Bone marrow (tissue), 2 donors: ENCODE measurements at places on chromosomes 6 and 20.

DNA sequence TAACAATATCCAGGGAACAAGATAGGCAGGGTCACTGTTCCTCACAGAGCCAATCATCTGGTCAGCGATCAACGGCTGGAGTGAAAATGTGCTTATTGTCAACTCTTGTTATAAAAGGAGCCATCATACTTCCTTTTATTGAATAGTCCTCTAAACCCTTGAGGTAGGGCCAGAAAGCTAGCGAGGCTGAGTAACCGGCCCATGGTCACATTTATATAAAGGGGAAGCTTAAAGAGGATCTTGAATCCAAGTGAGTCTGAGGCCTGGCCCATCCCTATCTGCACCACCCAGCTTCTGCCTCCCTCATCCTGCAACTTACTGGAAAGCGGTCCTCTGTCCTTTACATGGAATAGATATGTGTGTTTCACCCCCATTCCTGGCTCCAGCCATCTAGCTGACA, 9.5 kb downstream of the PHACTR3 start:
- DNase-seq, result no peak

GRCh38 chr20:39822667-39823066, 860.5 kb downstream of the DHX35 start:
- DNase-seq, result no peak

- DNase-seq, result no peak
Observed at GRCh38 chr6:108163644-108164542, 1.9 kb upstream of the NR2E1 start.

DNA sequence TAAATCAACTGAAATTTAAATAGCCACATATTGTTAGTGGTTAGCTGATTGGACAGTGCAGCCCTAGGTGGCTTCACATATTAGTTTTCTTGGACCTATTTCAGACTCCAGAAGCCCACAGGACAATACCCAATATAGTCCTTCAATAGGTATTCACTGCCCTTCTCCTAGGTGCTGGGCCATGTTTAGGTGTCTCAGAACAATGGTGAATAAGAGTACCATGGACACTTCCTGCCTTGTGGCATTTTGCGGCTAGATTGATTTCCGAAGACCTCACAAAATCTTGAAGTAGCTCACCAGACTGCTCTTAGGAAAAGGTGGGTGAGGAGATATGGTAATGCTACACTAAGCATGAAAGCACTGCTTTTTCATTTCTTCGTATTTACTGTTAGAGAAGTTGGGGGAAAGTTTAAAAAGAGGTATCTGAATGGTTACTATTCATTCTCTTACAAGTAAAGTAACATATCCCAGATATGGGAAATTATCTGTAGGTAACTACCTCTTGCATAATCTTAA, 199.3 kb downstream of the GJA10 start:
- DNase-seq, result no peak

- DNase-seq, result no peak
Observed at GRCh38 chr20:4401601-4402000, 320.1 kb upstream of the PRND start.

GRCh38 chr6:64679416-64679815, 1027.6 kb downstream of the EYS start:
- no peak for DNase-seq

GRCh38 chr6:163226181-163226835, 188.2 kb upstream of the QKI start:
- no peak for DNase-seq

DNA sequence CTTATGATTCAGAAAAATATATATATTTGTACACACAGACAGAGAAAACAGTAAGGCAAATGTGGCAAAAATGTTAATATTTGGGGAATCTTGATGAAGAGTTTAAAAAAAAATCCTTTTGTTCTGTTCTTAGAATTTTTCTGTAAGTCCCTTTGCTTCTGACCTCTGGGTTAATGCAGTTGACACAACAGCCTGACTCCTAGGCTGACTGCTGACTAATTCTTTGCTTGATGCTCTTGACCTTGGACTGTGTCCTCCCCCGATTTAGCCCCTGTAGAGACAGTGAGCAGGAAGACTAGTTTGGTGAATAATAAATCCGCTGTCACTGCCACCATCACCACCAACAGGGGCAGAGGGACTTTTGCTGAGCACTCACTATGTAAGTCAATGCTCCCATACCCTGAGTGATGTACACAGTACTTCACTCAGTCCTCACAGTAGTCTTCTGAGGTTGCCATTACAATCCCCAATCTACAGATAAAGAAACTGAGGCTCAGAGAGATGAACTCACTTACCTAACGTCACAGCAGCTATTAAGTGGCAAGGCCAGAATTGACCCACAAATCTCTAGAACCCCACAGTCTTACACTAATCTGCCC, 71.7 kb downstream of the SNX5 start:
- DNase-seq, result no peak

DNA sequence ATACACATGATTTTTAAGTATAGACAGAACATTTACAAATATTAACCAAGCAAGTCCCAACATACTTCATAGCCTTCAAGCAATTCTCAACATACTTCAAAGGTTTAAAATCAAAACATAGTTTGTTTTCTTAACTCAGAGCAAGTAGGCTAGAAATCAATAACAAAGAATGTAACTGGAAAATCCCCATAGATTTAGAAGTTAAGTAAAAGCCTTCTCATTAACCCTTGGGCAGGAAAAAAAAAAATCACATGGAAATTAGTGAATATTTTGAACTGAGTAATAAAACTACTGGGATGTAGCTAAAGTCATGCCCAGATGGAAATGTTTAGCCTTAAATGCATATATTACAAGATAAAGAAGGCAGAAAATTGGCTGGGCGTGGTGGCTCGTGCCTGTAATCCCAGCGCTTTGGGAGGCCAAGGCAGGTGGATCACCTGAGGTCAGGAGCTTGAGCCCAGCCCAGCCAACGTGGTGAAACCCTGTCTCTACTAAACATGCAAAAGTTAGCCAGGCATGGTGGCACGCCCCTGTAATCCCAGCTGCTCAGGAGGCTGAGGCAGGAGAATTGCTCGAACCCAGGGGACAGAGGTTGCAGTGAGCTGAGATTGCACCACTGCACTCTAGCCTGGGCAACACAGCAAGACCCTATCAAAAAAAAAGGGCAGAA, 316.1 kb downstream of the TAF4 start:
- DNase-seq, result no peak

DNA sequence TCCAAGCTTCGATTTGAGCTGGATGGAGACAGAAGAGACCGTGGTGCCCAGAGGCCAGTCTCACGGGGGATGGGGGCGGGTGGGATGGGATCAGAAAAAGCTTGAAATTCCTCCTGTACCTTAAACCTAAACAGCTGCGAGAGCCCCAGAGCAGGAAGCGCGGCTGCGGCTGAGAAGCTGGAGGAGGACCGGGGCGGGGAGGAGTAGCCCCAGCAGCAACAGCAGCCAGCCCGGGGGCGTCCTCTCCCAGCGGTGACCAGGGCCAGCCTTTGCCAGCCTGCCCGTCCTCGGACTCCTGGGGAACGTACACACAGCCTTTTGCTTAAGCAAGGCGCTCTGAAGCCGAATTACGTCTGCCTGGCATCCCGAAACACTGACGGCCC, 17.4 kb upstream of the PRDM13 start:
- DNase-seq, result no peak

DNA sequence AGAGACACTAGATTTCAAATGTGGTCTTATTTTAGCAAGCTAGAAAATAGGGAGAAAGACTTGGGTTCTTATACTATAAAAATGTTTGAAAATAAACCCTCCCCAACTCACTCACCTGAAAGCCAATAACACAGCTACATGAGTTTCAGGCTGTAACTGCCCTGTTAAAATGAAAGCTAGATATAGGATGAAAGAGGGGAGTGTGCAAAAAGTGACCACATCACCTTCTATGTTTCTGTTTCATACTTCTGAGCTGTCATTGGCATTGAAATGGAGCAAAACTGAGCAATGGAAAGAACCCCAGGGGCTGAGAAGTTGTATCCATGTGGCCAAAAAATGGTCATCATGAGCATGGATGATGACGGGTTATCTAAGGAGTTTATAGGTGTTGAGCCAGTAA, 148.1 kb upstream of the TENT5A start:
- DNase-seq, result no peak

- DNase-seq, result no peak
Observed at GRCh38 chr6:94769197-94769596, 808.1 kb upstream of the MANEA start.

- peak; percentile 30 for DNase-seq
Observed at GRCh38 chr6:6840831-6841291, 252.3 kb downstream of the LY86 start.

GRCh38 chr20:61564628-61565027, 312.6 kb downstream of the CDH4 start:
- DNase-seq, result no peak

DNA sequence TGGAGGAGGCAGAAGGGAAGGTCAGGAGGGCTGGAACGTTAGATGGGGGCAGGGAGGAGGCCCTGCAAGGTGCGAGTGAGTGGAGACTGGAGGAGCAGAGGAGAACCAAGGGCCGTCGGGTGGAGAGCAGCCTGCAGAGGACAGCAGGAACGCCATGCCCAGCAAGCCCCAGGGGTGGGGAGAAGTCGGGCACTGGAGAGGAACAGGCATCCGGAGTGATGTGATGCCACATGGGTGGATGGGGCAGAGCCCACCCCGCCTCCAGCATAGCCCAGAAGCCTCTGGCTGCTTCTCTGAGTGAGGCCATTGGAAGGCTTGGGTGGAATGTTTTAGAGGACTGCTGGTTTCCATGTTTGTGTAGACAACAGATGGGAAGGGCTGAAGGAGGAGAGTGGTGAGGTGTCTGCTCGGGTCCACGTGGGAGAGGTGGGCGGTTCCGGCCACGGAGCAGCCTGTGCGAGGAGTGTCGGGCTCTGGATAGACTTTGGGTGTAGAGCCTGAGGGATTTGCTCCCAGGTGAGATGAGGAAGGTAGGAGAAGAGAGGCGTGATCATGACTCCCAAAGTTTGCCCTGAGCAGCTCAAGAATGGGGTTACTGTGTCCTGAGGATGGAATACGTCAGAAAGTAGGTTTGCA, 221.4 kb downstream of the SMOC2 start:
- DNase-seq, result no peak

DNA sequence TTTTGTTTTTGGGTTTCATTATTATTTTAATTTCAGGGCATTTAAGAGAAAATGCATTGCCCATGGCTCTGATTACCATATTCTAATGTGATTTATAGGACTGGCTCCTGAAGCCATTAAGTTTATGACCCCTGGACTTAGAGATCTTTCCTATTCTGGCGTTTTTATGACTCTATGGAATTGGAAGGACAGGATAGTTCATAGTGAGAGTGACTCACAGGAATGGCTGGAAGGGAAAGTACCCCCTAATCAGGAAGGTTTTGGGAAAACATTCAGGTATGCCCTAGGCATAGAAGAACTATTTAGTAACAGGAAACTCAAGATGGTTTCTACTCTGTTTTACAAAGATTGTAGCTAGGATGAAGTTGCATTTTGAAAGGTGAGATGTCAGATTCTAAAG, 108.6 kb upstream of the SLC2A12 start:
- no peak for DNase-seq
